ENCODE measurements at places on chromosomes 1 and 21. TPM values are rescaled to one million over a fixed set of nuclear protein-coding genes. Genes with fewer than 3 reads are reported as not detected.

CCDC24 gene
- total RNA-seq, result 1.3 TPM

SLC44A5 gene
- 0.40 TPM for total RNA-seq

MMEL1 gene
- total RNA-seq, result not detected

GPR37L1 gene
- not detected for total RNA-seq

SPATA17 gene
- total RNA-seq, result not detected

LCE3D gene
- not detected for total RNA-seq

OR2AJ1 gene
- not detected for total RNA-seq

GRCh38 chr1:221532071-221532773, 209.7 kb downstream of the DUSP10 start:
- H3K36me3 ChIP-seq, result no peaks in the 10 kb centered on the region
- no peaks in the 10 kb centered on the region for H3K4me1 ChIP-seq
- no peak overlapping the region for H3K4me3 ChIP-seq
- no peak overlapping the region for H3K27ac ChIP-seq
- H3K27me3 ChIP-seq, result peaks cover 37% of the 10 kb centered on the region

GRCh38 chr1:84540759-84541158, 33.5 kb downstream of the CTBS start:
- H3K27me3 ChIP-seq, result no peaks in the 10 kb centered on the region
- DNase-seq, result no peak
- peaks cover 31% of the 10 kb centered on the region for H3K36me3 ChIP-seq
- peaks cover 22% of the 10 kb centered on the region for H3K4me1 ChIP-seq
- no peak overlapping the region for H3K4me3 ChIP-seq

DNA sequence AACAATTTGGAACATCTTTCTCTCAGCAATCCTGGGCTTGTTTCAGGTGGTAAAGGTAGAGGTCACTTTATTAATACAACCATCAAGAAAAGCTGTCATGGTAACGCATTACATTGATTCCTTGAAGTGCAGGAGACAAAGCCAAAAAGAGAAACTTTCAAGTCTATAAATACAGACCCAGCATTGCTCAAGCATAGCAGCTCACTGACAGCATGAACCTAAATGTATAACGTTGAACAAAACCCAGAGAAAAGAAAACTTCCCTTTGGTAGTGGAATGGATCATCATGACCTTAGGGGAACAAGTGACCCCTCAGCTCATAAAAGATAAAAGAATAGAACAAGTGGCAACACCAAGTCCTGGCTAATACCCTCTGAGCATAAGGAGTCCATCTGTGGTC, 332.2 kb downstream of the NTNG1 start:
- no peak for DNase-seq
- H3K4me1 ChIP-seq, result peaks cover 8% of the 10 kb centered on the region
- H3K4me3 ChIP-seq, result no peak overlapping the region
- no peaks in the 10 kb centered on the region for H3K36me3 ChIP-seq

DNA sequence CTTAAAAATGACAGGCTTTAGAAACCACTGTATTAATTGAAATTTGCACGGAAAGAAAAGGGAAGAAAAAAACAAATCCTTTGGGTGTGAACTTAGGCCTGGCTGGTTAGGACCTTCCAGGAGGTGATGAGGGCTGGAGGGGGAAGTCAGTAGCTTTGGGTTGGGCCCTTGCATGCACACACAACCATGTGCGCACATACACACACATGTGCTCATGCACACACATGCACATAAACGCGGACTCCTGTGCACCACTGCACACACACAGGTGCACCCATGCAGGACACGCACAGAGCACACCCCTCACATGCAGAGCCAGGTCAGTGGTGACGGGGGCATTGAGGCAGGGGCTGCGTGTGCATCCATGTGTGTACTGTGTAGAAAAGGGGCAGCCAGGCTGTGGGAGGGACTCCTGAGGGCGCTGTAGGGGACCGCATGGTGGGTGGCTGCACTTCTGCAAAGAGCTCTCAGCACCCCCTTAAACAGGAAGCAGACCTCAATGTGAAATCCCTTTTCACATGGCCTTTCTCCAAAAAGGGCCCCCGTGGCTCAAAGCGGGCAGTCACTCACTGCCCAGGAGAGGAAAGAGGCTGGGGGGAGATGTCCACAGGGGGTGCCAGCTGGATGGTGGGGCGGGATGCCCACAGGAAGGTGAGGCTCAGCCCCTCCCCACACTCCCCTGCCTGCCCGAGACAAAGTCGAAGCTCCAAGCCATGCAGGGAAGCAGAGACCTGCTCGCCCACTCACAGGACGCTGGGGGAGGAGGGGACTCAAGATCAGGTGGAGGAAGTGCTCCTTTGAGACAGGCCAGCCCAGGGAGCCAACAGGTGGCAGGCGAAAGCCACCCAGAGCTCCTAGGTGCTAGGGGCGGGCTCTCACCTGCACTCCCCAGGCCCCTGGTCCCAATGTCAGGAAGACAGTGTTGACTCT, 95.2 kb downstream of the ITPKB start:
- H3K4me1 ChIP-seq, result peaks cover 39% of the 10 kb centered on the region
- H3K27me3 ChIP-seq, result no peaks in the 10 kb centered on the region
- peak; percentile 60 for DNase-seq
- peaks cover 21% of the 10 kb centered on the region for H3K36me3 ChIP-seq

DNA sequence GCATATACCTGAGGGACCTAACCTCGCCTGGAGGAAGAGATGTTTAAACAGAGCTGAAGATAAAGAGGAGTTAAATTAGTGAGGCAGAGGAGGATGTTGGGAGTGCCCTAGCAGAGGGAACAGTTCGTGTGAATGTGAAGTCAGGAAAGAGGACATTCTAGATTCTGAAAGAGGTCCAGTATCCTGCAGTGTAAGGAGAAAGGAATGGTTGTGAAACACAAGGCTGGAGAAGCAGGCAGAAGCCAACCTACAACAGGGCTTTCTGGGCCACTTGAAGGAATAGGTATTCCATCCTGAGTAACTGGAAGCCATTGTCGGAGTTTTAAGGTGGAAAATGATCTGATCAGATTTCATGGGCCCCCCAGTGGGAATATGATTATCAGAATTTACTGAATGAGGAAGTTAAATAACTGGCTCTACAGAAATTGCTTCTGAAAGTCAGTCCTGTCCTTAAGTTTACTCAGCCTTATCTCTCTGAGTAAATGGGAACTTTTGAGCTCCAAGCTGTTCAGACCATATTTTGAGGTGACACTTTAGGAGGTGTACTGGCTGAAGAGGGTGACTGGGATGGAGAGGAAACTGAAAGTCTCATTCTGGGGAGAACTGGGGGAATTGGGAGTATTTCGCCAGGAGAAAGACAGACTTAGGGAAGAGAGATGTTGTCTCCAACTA, 24.4 kb upstream of the FAAH start:
- DNase-seq, result no peak
- no peak overlapping the region for H3K27ac ChIP-seq
- peaks cover 24% of the 10 kb centered on the region for H3K36me3 ChIP-seq
- H3K27me3 ChIP-seq, result no peaks in the 10 kb centered on the region

- H3K36me3 ChIP-seq, result no peaks in the 10 kb centered on the region
- no peak for DNase-seq
- H3K4me3 ChIP-seq, result no peak overlapping the region
- H3K27me3 ChIP-seq, result peaks cover 18% of the 10 kb centered on the region
- peaks cover 16% of the 10 kb centered on the region for H3K4me1 ChIP-seq
Measured at GRCh38 chr1:202202500-202203168, 9.0 kb downstream of the LGR6 start.

DNA sequence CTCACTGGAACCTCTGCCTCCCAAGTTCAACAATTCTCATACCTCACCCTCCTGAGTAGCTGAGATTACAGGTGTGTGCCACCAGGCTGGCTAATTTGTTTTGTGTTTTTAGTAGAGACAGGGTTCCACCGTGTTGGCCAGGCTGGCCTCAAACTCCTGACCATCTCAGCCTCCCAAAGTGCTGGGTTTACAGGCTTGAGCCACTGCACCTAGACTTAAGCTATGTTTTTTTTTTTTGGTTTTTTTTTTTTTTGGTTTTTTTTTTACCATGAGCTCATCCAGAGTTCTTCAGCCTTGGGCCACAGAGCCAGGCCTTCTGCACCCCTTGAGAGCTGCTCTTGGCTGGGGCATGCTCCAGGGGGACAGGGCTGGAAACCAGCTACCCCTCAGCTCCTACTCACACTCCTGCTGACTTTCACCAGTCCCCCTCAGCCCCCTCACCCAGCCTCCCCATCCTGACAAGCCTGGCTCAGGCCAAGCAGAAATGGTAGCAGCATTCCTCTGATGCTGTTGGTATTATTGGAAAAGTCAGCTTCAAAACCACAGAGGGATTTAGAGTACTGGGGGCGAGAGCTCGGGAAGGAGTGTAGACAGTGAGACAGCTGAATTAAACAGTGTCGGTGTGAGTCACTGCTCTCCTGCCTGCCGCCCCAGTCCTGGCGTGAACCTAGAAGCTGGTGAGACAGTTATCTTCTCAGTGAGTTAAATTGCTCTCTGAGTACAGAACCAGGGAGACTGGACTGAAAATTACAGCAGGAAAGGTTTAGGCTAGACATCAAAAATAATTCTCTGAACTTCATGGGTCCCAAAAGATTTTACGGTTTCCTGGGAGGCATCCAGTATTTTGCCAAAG, 63.7 kb downstream of the NAV1 start:
- no peak overlapping the region for H3K4me3 ChIP-seq
- no peaks in the 10 kb centered on the region for H3K4me1 ChIP-seq
- no peak overlapping the region for H3K27ac ChIP-seq

DNA sequence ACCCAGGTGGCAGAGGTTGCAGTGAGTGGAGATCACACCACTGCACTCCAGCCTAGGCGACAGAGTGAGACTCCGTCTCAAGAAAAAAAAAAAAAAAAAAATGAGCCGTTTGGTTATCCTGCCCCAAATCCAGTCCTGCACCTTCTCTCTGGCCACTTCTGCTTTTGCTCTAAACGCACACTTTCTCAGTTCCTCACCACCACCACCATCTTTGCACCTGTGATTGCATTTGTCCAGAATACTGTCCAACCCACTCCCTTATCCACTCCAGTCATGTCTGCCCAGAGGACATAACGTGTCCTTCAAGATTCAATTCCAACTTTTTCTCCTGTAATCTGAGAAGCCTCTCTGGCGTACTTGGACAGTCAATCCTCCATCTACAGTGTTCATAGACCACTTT, 2.2 kb upstream of the NEK2 start:
- peaks cover 13% of the 10 kb centered on the region for H3K36me3 ChIP-seq
- no peak overlapping the region for H3K4me3 ChIP-seq
- no peak for DNase-seq
- H3K4me1 ChIP-seq, result peaks cover 27% of the 10 kb centered on the region
- H3K27ac ChIP-seq, result no peak overlapping the region

DNA sequence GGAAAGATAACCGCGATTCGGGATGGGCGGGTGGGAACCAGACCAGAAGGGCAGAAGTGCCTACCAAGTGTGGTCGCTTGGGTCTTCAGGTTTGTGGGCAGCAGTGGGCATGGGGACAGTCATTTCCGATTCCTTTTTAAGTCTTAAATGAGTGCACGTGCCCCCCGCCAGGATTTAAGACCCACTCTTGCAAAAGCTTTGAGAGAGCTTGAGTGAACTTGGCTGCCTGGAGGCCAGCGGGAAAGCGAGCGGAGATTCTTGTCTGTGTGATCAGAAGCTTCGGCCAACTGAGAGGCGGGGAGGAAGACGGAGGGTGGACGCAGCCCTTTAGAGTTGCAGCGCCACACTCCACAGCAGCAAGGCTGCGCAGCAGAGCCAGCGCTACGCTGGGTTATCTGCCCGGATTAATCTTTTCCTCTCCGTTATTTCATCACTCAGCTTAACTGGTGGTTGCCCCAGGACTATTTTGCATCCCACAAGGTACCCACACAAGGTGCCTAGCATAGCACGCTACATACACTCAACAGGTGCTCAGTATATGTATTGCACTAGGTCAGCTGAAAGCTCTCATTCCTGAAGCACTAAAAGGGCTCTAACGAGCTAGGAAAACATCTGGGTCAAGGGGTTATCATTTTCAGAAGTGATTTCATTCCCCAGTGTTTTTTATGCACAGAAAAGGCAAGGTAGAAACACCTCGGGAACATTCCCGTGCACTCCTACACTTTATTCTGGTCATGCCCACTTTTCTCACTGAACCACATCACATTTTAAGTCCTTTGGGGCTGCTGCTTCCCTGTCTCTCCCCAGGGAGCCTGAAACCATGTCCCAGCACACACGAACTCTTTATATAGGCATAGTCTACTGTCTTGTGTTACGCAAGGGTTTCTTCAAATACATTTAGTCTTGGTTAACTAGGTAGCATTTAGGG, 1.5 kb upstream of the BATF3 start:
- H3K36me3 ChIP-seq, result peaks cover 17% of the 10 kb centered on the region
- H3K4me1 ChIP-seq, result peaks cover 64% of the 10 kb centered on the region
- peak overlapping the region; percentile 83 for H3K4me3 ChIP-seq
- peak overlapping the region; percentile 88 for H3K27ac ChIP-seq
- peak; percentile 60 for DNase-seq
- no peaks in the 10 kb centered on the region for H3K27me3 ChIP-seq

- H3K36me3 ChIP-seq, result no peaks in the 10 kb centered on the region
- H3K27me3 ChIP-seq, result peaks cover 2% of the 10 kb centered on the region
- no peaks in the 10 kb centered on the region for H3K4me1 ChIP-seq
- H3K27ac ChIP-seq, result no peak overlapping the region
- DNase-seq, result no peak
Measured at GRCh38 chr1:24778141-24778540, 32.9 kb downstream of the CLIC4 start.

DNA sequence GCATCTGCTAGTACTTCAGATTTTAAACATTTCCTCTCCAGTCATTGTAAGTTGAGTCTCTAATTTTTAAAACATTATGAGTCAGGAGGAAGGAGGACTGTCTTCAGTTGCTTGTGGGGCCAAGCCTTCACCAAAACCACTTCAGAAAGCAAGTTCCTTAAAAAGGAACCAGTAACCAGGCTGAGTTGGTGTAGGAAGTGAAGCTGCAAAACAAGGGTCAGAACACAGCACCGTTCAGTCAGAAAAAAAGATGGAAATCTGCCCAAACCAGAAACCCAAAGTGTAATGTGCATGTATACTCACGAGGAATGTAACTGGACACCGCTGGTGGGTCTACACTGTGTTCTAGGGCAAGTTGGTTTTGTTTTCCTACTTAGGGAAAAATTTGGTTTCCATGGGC, 402.1 kb downstream of the SETD4 start:
- DNase-seq, result no peak
- peaks cover 12% of the 10 kb centered on the region for H3K27me3 ChIP-seq
- no peak overlapping the region for H3K27ac ChIP-seq
- no peaks in the 10 kb centered on the region for H3K4me1 ChIP-seq
- H3K4me3 ChIP-seq, result no peak overlapping the region

- no peak overlapping the region for H3K4me3 ChIP-seq
- H3K27me3 ChIP-seq, result peaks cover 34% of the 10 kb centered on the region
- H3K36me3 ChIP-seq, result no peaks in the 10 kb centered on the region
- peaks cover 9% of the 10 kb centered on the region for H3K4me1 ChIP-seq
Measured at GRCh38 chr1:147741065-147741464, 19.3 kb downstream of the GJA5 start.

- H3K36me3 ChIP-seq, result peaks cover 3% of the 10 kb centered on the region
- H3K4me3 ChIP-seq, result no peak overlapping the region
- H3K27ac ChIP-seq, result no peak overlapping the region
- peaks cover 2% of the 10 kb centered on the region for H3K4me1 ChIP-seq
Measured at GRCh38 chr1:182643699-182644098, 39.5 kb upstream of the RGS16 start.

Measured in activated CD8-positive, alpha-beta memory T cell treated with anti-CD3 and anti-CD28 coated beads, Interleukin-2, amount 10 ng/mL, durations not matched to agents 7 days and 5 days (primary cell).